CD4-positive, alpha-beta T cell (primary cell): ENCODE measurements at places on chromosomes 13 and 19. TPM values are rescaled to one million over a fixed set of nuclear protein-coding genes. Genes with fewer than 3 reads are reported as not detected.

DLL3 gene
- not detected for total RNA-seq

GRCh38 chr13:39058040-39058439, 19.8 kb downstream of the NHLRC3 start:
- DNase-seq, result no peak

- no peak for DNase-seq
Measured at GRCh38 chr13:36509369-36509768, 77.1 kb downstream of the CCNA1 start.

DNA sequence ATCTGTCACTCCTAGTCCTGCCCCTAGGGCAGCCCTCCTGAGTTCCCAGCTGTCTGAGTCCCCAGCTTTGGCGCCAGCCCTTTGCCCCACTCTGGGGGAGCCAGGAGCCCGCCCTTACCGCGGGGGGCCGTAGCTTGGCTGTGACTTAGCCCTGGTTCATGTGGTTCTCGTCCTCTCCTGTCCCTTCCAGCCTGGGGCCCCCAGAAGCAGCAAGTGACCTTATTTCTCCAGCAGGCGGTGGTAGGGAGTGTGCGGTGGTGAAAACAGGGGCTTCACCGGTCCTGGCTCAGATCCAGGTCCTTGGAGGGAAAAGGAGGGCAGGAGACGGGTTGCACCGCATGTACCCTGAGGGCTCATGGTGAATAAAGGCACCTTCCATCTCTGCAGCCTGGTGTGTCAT, 7.9 kb downstream of the GIPC3 start:
- DNase-seq, result no peak

GRCh38 chr13:30629527-30629926, 11.8 kb downstream of the USPL1 start:
- no peak for DNase-seq
